ENCODE measurements at places on chromosomes 12 and 14.

- peak; percentile 91 for DNase-seq
Observed at GRCh38 chr12:57611108-57611826, at the start of gene ARHGEF25. Gene ARHGEF25, plus strand, starts transcription at chr12:57611435. Its CDS starts 460 bp downstream, at chr12:57611895.

DNA sequence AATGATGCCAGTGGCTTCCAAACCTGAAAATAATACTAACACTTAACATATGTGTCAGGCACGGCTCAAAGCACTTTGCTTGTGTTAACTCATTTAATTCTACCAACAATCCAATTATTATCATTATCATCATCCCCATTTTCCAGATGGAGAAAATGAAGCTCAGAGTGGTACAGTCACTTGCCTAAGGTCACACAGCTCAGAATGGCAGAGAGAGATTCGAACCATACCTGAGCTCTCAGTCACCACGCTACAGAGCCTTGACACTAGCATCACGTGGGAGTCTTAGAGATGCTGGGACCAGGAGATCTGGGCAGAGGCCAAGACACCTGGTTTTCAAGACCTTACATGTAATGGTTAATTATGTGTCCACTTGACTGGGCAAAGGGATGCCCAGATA is 34.2 kb downstream of the DHX37 start:
- DNase-seq: no peak

GRCh38 chr14:55441286-55441685 is 870 bp upstream of the TBPL2 start:
- DNase-seq: no peak

GRCh38 chr14:68361231-68361630 is 431.6 kb downstream of the ZFP36L1 start:
- DNase-seq: no peak

GRCh38 chr12:131711551-131712205 is 788 bp downstream of the SFSWAP start:
- DNase-seq: no peak

- no peak for DNase-seq
Observed at GRCh38 chr14:55221186-55221585, 29.8 kb upstream of the DLGAP5 start.

DNA sequence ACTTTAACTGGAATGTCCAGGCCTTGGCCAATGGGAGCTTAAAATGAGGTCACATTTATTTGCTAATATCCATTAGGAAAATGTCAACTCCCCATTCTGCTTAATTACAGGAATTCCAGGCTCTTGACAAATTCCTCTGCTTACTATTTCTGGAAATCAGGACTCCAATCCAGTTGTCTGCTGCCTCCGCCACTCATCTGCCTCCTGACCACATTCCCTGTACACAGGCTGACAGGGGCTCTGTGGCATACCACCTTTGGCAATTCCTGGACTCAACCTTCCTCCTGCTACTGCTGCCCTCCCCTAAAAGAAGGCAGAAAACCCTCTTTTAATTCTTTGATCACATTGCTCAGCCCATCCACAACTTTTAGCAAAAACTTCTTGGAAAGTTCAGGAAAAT is 37.9 kb downstream of the KICS2 start:
- no peak for DNase-seq

GRCh38 chr14:58850011-58850410 is 212.2 kb downstream of the DACT1 start:
- no peak for DNase-seq

DNA sequence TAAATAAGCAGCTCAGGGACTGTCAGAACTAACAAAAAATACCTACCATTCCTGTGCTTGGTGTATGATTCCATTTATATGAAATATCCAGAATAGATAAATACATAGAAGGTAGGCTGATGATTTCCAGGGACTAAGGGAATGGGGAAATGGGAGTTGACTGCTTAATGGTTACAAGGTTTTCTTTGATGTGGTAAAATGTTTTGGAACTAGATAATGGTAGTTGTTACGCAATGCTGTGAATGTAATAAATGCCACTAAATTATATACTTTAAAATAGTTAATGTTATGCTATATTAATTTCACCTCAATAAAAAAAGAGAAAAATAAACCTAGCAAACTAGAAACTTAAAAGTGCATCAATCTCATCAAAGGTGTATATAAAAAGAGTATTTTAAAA is 41.1 kb downstream of the CEP83 start:
- no peak for DNase-seq

GRCh38 chr14:105087308-105087962 is 22.2 kb upstream of the GPR132 start:
- DNase-seq: peak; percentile 73

GRCh38 chr14:75845136-75845804 is 136.5 kb downstream of the TGFB3 start:
- no peak for DNase-seq

- no peak for DNase-seq
Observed at GRCh38 chr12:2049604-2050540, 2.9 kb upstream of the CACNA1C start.

DNA sequence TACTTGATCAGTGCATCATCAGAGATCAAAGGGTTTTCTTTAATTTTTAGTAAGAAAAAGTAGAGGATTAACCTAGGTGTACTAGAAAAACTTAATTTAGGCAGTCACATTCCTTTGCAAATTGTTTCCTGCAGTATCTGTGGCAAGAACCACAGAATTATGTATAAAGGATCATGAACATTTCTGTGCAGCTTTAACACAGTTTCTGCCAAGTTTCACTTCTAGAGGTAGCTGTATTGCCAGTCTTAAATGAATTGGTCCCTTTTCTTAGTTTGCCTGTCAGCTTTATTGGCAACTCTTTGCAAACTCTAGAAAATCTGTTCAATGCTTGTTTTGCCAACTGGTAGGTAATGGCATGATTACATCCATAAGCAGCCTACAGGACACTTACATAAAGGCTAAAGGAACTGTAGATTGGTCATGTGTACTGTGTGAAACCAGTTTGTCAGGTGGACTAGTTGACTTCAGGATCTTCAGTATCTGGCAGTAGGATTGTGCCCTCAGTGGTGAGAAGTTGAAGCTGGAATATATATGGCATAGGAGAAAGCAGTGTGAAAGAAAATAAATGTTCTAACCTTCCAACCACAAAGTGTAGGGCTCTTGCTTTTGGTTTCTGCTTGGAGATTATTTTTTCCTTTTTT is 75.9 kb downstream of the TTLL5 start:
- no peak for DNase-seq

DNA sequence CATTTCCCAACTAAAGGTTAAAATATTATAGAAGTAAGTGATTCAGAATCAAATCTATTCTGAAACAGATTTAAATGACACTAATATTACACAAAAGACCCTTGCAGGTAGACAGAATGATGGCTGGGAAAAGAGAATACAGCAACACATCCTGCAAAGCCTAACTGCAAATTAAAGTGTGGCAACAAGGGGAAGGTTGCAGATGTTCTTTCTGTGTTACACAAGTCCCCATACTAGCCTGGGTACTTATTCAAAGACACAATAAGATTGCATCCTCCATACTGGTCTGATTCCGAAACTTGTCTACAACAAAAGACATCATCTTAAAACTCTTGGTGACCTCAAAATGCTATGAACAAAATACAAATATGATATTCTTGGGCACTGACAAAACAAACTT is 50.5 kb downstream of the R3HDM2 start:
- no peak for DNase-seq

DNA sequence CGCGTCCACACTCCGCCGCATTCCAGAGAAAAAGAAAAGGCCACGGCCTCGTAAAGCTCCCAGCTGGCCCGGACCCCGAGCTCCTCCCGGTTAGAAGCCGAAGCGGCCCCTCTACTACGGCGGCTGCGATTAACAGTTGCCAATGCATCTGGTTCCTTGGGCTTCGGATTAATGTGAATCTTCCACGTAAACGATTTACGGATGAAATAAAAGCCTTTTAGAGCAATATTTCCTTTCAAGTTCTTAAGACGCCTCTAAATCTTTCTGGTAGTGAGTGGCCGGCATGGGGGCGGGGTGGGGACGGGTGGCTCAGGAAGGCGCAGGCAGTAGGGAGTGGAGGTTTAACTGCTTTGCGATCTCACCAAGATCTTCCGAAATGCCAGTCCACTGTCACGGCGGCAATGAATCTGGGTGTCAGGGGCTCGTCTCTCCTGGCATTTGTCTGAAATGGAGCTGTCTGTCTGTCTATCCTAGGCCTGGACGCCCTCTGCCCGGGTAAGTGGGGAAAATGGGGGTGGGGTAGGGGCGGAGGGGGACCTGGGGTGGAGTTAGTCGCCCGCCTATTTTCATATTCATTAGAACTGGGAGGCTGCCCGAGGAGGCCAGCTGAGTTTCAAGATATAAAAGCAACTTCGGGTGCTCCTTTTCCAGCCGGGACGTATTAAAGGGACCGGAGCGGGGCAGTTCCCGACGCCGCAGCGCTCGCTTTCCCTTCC is 413 bp upstream of the ALX1 start:
- peak; percentile 73 for DNase-seq

DNA sequence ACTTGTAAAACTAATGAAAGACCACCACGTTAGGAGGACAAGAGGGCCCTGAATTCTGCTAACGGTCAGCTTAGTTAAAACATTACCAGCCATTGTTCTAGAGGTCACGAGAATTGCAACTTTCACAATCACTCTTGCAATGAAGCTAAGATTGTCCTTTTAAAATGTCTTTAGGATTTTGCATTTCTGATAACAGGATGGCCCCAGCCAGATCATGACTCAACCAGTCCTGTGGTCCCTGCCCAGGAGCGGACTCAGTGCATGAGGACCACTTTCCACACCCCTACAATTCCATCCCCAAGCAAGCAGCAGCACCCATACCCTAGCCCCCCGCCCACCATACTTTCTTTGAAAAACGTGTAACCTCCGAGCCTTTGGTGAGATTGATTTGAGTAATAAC is 28.7 kb downstream of the HSP90AA1 start:
- no peak for DNase-seq

DNA sequence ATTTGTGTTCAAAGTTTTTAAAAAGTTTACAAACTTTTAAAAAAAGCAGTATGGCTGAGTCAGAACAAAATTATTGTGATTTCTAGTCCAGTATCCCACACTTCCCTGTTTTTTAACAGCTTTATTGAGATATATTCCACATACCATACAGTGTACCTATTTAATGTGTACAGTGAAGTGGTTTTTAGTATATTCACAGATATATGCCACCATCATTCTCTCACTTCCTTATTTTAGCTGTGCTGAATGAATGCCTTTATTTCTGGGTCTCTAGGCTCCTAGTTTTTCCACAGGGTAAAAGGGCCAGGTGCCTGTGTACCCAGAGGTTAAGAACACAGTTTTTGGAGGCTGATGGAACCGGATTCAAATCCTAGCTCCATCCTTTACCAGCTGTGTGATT is 58.9 kb upstream of the SRSF5 start:
- DNase-seq: no peak

GRCh38 chr12:93323625-93324329 is 53.9 kb upstream of the NUDT4 start:
- DNase-seq: no peak

DNA sequence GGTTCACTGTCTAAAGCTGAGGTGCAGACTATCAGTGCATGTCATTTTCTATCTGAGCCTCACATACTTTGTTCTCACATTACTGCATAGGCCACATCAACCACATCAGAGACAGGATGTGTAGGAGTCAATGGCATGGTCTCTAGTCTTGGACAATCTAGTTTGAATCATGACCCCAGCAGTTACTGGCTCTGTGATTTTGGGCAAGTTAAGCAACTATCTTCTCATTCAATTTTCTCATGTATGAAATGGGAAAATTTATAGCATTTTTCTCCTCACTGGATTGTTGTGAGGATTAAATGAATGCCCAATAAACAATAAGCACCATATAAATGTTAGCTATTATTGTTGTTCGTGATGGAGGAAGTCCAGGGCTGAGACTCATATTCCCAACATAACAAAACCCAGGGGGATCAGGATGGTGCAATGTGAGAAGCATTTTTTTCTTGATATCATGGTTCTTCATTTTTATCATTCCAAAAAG is 432.6 kb downstream of the LRIG3 start:
- DNase-seq: no peak

GRCh38 chr12:53151039-53151438 is 29.5 kb upstream of the ZNF740 start:
- no peak for DNase-seq

DNA sequence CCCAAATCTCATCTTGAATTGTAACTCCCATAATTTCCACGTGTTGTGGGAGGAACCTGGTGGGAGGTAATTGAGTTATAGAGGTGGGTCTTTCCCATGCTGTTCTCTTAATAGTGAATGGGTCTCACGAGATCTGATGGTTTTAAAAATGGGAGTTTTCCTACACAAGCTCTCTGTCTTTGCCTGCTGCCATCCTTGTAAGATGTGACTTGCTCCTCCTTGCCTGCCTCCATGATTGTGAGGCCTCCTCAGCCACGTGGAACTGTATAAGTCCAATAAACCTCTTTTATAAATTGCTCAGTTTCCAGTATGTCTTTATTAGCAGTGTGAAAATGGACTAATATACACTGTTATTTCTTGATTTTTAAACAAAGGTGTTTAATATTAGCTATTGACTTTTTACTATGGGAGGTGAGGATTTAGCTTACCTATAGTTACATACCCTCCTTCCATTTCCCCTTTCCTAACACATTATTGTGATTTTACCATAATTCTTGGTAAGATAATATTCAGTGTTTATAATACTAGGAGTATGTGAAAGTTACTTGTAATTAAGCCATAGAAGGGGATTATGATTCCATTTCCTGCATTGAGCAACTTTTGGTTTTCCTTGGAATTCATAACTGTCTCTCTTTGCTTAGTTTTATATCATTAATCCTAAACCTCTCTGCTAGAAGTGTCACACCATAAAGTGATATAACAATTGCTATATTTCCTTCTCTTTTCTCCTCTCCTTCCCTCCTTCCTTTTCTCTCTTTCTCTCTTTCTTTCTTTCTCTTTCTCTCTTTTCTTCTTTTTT is 151.0 kb upstream of the KRAS start:
- DNase-seq: no peak

GRCh38 chr12:12272869-12273268 is 6.0 kb upstream of the LRP6 start:
- DNase-seq: no peak

- peak; percentile 73 for DNase-seq
Observed at GRCh38 chr14:101705733-101706508, 55.6 kb upstream of the PPP2R5C start.

DNA sequence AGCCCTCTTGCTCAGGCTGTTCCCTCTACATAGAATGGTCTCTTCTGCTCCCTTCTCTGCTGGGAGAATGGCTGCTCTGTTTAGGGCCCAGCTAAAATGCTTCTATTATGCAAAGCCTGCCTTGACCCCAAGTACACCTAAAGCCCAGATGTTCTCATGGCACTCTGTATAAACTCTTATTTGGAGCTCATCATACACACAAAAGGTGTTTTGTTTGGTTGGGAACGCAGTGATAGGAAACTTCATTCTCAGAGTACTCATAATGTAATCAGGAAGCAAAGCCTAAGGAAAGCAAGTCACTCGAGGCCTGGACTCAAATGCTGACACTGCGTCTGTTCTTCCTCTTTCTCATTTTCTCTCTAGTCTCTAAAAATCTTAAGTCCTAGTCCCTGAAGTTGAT is 38.2 kb upstream of the SYCP3 start:
- no peak for DNase-seq

Measured in left hindlimb (tissue), 1 donor.